Suppressor macrophage (primary cell): ENCODE measurements at places on chromosomes 2 and 18.
A peak's percentile ranks its signal among the peaks of the same experiment; 100 is the strongest.

GRCh38 chr2:186345745-186346144, 140.3 kb upstream of the ZC3H15 start:
- DNase-seq = no peak

DNA sequence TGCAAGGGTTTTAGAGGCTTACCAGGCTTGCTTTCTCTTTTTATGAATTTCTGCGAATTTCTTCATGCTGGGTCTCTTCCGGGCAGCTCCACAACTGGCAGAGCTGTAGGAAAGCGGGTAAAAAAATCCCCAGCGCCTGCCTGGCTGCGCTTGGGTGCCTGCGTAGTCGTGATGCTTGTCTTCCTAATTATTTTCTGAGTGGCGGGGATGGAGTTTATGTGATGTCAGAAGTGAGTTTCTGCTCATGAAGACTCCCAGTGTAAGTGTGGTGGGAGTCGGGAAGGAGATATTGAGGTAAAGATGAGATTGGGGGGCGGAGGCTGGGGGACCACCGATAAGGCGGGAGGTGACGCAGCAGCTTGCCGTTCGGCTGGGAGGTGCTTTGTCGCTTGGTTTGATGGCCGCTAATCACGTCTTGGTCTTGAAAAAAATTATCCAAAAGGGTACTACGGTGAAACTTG, 229.8 kb downstream of the LDLRAD4 start:
- DNase-seq = no peak

DNA sequence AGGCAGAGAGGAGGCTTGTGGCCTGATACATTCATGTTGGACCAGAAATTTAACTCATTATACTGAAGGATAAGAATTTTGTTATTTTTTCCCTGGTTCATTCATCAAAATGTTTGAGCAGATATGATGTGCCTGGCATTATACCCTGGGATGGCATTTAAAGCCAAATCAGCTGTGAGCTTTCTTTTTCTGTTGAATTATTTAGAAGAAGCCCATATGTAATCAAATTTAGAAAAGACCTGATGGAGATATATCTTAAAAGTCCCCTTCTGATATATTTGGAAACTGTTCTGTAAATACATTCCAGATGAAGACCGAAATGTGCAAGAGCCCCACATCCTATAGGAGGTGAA, 743.1 kb upstream of the HS6ST1 start:
- DNase-seq = no peak

DNA sequence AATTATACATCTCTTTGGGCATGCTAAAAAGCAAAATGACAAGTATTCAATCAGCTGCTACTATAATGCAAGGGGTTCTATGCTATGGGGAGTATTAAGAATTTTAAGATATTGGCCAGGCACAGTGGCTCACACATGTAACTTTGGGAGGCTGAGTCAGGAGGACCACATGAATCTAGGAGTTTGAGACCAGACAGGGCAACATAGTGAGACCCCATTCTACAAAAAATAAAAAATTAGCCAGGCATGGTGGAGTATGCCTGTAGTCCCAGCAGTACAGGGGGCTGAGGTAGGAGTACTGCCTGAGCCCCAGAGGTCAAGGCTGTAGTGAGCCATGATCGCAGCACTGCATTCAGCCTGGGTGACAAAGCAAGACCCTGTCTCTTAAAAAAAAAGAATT, 5.5 kb upstream of the KIAA2012 start:
- DNase-seq = no peak

- DNase-seq = peak; percentile 97
These were observed at the start of gene SOS1 for GRCh38 chr2:39120771-39121522. SOS1 (minus strand) TSS chr2:39121051; CDS start chr2:39120422, 629 bp downstream.
